ENCODE measurements at places on chromosomes 7 and 10. TPM values are rescaled to one million over a fixed set of nuclear protein-coding genes. Genes with fewer than 3 reads are reported as not detected.

- peak; percentile 100 for ATAC-seq
Observed at GRCh38 chr7:143345428-143345900, 17.0 kb downstream of the FAM131B start.

DNA sequence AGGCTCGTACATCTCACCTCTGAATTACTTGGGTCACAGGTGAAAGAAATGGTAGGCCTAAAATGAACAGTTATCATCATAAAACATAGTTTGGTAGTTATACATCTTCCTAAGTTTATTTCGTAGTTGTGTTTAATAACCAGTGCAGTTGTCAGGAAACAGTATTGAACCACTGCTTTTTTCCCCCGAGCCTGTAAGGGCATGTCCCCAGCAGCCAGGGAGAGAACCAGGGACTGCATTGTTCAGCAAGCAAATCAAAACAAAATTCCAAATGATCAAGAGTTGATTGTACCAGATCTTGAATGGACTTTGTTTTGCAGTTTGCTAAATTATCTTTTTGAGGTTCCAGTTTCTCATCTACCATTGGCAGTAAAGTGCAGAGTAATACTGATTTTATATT is 2.4 kb downstream of the EIF4H start:
- no peak for ATAC-seq

Gene UCN3
- total RNA-seq: not detected

GRCh38 chr10:125707541-125708468 is 11.7 kb upstream of the EDRF1 start:
- no peak for ATAC-seq

Gene UPK3B
- not detected for total RNA-seq

DNA sequence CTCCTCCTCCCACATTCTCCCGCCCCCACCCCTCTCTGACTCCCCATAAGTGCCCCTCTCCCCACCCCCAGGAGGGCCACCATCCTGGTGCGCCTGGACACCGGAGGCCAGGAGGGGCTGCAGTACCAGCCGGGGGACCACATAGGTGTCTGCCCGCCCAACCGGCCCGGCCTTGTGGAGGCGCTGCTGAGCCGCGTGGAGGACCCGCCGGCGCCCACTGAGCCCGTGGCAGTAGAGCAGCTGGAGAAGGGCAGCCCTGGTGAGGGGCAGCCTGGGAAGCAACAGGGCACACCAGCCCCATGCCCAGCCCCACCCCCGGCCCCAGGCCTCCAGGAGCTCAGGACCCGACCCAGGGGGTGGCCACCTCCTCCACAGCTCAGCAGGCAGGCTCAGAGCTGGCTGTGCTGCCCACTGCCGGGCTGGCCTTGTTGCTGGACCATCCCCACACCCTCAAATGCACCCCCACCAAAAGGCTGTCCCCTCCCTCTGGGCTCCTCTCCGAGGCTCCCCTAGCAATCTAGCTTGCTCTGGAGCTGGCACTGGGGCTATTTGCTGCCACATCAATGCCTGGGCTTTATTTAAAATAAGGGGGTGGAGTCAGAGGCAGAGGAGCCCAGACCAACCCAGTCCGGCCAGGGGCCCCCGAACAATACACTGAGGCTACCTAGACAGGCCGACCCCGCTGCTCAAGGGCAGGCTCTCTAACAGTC is 14.8 kb downstream of the ATG9B start:
- ATAC-seq: no peak

Gene CNPY1
- 0.19 TPM for total RNA-seq

Gene ETV1
- 17.1 TPM for total RNA-seq

DNA sequence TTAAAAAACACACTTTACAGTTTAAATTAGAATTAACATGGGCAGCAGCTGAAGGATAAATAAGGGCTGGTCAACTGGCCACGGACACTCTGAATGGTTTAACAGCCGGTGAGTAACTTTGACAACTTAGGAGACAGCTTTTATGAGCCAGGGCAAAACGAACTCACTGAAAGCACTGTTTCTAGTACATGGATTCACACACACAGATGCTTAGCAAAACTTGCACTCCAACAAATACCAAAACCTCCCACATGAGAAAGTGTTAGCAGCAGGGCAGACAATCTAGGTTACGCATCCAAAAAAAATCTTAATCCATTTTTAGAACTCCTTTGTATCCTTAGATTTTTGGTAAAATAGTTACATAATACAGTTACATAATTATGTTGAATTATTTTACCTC is 486.4 kb downstream of the PHTF2 start:
- ATAC-seq: no peak

- no peak for ATAC-seq
Observed at GRCh38 chr7:47211519-47211973, 370.4 kb downstream of the TNS3 start.

GRCh38 chr10:117130346-117130745 is 7.7 kb downstream of the VAX1 start:
- ATAC-seq: no peak

GRCh38 chr10:73998623-73998928 is 660 bp downstream of the VCL start:
- no peak for ATAC-seq

DNA sequence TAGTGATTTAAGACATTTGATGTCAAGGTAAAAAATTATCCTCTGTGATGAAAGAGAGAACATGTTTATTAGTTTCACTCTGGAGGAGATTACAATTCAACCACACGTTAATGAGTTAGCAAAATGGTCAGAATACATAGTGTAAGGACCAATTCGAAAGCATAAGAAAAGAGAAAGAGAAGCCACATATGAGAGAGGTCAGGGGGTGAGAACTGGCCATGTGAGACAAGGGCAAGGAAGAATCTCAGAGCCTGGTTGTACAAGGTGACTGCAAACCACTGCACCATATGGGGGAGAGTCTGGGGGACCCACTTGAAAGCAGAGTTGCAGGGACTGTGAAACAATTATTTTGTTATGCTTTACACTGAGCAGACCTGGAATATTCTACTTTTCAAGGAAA is 27.7 kb upstream of the BET1 start:
- ATAC-seq: no peak

Gene ABCB1
- 5.6 TPM for total RNA-seq

Gene RPEL1
- not detected for total RNA-seq

- no peak for ATAC-seq
Observed at GRCh38 chr10:118698421-118698820, 56.3 kb downstream of the CACUL1 start.

Gene GRM3
- total RNA-seq: 3.3 TPM

Gene PLA2G12B
- not detected for total RNA-seq

- ATAC-seq: peak; percentile 35
Observed at GRCh38 chr10:35471435-35471834, 133.7 kb upstream of the GJD4 start.

DNA sequence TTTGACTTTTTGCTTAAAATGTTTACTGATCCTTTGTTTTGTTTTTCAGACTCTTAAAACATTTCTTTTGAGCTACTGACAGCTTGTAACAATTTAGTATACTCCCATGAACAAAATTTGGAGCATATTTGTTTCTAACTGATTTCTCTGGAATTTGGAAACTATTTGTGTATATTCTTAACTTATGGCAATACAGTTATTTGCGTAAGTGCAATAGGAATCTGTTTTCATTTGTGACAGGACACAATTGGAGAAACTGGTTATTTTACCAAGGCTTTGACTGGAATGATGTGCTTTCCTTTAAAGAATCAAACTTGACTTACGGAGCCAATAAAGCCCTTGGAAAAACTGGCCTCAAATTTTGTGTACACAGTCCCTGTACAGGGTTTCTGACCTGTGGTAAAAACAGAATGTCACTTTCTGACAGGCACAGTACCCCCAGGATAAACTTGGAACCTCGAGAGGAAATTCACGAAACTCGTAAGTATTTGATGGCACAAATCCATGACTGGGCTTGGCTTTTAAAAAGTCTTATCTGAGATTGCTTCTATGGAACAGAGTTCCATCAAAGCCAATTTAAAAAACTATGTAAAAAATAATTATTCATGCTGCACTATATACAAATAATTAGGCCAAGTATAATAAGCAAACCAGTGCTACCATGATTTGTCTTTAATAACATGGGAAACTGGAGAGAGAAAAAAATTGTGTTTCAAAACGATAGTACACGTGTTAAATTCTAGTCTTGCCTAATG is 70.4 kb downstream of the ST8SIA6 start:
- no peak for ATAC-seq

DNA sequence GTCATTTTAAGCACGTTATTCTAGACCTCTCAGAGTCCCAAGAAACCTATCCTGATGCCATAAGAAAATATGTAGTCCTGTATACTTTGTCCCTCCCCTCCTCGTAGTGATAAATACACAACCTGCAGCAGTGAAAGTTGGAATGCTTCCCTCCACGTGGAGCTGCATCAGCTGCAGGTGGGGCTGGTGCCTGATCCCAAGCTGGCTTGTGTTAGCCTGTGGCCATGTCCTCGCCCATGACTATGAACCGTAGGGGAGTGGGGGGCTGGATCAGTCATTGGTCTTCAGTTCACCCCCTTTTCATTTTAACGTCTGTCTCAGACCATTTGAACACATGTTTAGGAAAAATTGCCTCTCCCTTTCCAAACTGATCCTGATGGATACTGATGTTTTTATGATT is 171.4 kb upstream of the HABP2 start:
- no peak for ATAC-seq

Measured in motor neuron (in vitro differentiated cells).